SJSA1 (cell line): ENCODE measurements at places on chromosomes 6 and 20.
A peak's percentile ranks its signal among the peaks of the same experiment; 100 is the strongest.

DNA sequence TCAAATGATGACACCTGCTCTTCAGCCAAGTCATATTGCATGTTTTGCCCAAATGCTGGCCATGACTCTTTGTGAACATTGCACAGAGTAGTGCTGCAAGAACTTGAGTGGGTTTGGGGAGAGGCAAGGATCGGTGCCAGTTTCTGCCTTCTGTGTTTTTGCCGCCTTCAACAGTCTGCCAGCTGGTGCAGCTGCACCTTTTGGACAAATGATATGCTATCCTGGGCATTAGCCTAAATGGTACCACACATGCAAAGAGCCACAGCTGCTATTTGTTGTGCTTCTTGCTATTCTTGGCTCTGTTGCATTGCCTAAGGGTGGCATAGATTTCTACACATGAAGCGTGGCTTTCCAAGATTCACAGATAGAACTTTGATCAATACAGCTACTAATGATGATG lies 189.0 kb upstream of the CCN2 start:
- no peak for DNase-seq

DNA sequence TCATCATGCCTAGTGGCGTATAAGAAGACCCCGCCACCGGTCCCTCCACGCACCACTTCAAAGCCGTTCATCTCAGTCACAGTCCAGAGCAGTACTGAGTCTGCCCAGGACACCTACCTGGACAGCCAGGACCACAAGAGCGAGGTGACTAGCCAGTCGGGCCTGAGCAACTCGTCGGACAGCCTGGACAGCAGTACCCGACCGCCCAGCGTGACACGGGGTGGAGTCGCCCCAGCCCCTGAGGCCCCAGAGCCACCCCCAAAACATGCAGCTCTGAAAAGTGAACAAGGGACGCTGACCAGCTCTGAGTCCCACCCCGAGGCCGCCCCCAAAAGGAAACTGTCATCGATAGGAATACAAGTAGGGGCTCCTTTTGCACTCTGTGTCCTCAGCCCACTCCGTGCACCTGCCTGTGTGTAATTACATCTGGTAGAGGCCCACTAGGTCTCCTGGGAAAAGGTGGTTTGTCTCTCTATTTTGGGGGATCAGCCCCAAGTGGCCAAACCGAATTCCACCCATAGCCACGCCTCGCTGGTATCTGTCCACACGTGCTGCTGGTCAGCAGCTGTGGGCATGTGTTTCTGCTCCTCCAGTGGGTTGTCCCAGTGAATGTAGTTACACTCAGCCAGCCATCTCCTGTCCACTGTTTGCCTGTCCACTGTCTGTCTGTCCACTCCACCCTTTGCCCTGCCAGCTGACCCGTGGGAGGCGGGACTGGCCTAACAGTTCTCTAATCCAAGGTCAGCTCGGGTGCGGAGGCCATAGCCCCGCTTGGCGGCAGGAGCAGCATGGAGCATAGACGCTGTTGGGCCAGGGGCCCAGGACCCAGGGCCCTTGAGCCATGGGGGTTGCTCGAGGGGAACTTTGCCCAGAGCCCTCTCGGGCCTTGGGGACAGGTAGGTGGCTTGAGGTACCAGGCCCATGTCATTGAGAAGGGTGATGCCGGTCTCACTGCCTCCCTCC lies 44.3 kb upstream of the MYL9 start:
- no peak for DNase-seq

DNA sequence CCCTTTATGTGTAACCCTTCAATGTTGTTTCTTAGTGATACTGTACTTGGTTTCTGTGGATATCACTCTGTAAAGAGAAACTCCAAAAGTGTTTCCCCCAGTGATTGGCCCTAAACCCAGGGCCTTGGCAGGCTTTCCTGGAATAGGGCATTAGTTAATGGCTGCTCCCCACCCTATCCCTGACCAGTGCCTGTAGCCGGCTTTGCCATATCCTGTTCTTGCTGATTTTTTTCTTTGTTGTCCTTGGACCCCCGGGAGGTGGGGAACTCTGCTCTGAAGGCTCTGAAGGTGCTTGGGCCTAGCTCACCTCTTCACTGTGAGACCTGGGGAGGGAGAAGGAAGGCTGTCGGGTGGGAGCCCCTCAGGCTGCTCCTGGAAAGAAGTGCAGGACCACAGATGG lies 120.1 kb downstream of the TCP11 start:
- DNase-seq: no peak

- DNase-seq: no peak
These were observed 12.1 kb downstream of the HIVEP1 start for GRCh38 chr6:12024216-12024615.

DNA sequence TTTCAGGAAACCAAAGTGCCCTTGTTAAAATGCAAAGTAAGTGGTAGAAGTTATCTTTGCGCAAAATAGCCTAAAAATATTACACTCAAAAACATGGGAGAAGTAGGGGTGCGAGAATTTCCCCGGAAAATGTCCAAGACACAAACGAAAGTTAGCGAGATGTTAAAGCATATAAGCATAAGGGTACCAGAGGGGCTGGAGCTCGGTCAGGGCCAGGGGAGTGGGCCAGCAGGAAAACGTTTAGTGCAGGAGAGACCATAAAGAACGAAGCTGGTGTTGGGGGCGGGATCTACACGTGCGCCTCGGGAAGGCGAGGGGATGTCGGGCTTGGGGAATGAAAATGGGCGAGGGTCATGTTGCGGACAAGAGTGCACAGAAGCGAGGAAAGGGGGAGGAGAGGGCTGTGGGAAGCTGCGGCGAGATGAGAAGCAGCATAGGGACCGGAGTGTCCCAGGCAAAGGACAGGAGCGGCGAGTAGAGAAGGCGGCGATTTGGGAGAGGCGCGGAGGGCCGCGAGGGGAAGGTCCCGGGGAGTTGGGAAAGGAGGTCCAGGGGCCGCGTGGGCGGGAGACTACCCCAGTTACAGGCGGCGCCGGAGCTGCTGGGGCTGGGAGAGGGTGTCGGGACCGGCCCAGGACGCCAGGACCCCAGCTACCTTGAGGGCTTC lies 600 bp downstream of the XPO5 start:
- DNase-seq: no peak

- DNase-seq: no peak
These were observed 259.9 kb downstream of the TAF4 start for GRCh38 chr20:61805781-61806180.

DNA sequence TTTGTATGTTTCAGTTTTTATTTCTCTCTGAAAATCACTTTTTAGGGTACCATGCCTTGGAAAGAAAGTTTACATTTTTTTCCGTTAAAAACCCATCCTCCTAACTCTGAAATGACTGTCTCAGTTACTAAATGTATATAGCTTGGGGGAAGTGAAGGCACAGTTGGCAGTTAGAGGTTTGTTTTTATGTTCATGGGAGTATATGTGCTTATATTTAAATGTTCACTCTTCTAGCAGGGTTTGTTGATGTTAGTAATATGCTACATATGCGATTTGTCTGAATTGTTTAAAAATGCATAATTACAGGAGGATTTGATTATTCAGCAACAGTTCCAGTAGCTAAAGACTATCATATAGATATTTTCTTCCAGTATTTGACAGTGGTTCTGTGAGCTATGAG lies 31.1 kb downstream of the CDKAL1 start:
- DNase-seq: no peak

DNA sequence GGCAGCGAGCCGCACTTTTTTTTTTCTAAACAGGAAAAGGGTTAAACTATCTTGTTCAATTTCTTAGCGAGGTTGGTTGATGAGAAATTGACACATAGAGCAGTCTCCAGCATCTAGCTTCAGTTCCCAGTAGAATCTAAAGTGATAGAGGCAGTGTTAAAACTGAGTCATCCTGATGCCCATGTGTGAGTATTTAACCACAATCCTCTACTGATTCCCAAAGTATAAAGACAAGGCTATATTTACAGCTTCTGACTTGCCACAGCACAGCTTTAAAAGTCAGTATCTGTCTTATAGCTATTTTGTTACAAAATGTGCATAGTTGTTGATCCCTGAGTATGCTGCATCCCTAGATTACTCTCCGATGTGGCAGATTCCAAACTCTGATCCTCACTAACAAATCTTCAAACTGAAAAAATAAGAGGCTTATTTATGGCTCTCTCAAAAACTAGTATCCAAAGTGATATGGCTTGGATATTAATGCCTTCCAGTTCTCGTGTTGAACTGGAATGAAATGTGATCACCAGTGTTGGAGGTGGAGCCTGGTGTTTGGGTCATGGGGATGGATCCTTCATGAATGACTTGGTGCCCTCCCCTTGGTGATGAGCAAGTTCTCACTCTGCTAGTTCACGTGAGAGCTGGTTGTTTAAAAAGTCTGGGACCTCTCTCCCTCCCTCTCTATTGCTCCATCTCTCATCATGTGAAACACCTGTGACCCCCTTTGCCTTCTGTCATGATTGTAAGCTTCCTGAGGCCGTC lies 13.1 kb upstream of the POPDC3 start:
- no peak for DNase-seq

- no peak for DNase-seq
These were observed 28.7 kb downstream of the RALGAPA2 start for GRCh38 chr20:20683481-20684321.

GRCh38 chr6:30682143-30683117 lies 4.0 kb downstream of the PPP1R18 start:
- peak; percentile 96 for DNase-seq

GRCh38 chr20:40291493-40292135 lies 397.4 kb downstream of the MAFB start:
- no peak for DNase-seq

DNA sequence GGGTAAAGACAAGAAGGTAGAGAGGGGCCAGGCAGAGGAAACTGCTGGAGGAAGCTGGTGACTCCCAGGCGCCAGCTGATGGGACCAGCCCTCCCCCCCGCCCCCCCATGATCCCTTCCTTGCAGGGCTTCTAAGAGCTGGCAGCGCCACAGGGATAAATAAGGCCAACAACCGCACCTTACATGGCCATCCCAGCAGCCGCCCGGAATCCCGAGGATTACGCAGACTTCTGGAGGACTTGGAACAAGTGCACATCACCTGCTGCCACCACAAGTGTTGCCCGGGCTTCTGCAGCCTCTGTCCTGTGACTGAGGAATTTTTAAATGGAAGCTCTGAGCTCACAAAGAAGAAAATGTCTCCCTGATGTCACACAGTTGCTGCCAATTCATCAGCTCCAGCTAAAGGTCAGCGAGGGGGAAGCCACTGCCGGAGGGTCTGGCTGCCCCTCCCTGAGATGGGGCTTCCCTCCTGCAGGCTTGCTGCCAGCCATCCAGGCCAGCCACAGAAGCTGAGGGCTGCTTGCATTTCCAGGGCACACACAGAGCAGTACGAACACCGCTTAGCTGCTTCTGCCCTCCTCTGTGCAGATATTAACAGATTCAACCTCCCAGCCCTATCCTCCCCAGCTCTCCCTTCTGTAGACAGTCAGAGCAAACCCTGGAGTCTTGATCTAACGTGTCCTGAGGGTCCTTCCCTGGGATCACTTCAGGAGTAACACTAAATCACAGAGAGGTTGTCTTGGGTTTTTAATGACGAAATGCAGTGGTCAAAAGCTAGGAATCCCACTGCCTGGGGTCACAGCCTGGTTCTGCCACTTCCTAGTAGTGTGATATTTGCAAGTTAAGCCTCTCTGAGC lies 38.6 kb upstream of the PIM1 start:
- DNase-seq: no peak

- no peak for DNase-seq
These were observed 170.7 kb downstream of the ERMARD start for GRCh38 chr6:169921853-169922824.

DNA sequence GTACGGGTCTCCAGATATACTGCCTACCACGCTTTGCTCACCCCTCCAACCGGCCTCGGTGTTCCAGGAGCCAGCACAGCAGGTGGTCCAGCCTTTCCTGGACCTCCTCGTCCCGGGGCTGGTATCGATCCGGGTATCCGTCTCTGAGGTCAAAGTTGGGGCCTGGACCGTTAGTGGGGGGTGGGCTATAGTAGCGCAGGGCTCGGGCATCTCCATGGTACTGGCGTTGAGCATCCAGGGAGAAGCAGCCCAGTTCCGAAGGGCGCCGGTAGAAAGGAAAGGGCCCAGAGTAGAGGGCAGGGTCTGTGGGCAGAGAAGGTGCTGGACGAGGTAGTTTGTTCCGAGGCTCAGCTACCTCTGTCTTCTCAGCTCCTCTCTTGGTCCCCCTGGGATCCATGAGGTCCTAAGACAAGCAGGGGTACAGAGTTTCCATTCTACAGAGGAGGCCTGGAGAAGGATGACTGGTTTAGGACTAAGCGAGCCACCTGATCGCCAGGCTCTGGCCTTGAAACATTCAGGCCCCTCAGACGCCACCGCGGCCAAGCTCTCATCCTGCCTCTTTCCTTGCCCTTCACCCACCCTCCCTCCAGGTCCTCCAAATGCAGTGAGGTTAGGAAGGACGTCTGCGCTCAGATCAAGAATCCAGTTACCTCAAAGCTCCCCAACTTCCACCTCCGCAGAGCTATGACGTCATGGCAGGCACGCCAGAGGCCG lies 502 bp downstream of the DXO start:
- DNase-seq: peak; percentile 40

- peak; percentile 57 for DNase-seq
These were observed 637 bp downstream of the ARID1B start for GRCh38 chr6:156777577-156778453.

GRCh38 chr20:45344168-45344860 lies 3.9 kb downstream of the SDC4 start:
- peak; percentile 87 for DNase-seq

DNA sequence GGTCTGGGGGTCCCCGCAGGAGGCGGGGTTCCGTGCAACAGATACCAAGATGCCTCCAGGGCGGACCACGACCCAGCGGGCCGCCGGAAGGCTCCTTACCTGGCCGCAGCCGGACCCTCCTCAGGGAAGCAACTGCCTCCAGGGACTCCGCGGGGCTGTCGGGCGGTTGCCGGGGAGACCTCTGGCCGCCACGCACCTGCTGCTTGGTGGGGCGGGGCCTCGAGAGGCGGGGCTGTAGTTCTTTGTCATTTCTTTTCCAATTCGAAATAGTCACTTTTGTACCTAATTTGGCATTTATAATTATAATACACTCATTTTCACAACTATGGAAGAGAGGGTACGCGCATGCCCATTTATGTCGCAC lies 647 bp downstream of the AK9 start:
- no peak for DNase-seq

- no peak for DNase-seq
These were observed 10.5 kb downstream of the MRPS18A start for GRCh38 chr6:43676962-43677606.

GRCh38 chr6:77249560-77249959 lies 213.7 kb downstream of the HTR1B start:
- no peak for DNase-seq

DNA sequence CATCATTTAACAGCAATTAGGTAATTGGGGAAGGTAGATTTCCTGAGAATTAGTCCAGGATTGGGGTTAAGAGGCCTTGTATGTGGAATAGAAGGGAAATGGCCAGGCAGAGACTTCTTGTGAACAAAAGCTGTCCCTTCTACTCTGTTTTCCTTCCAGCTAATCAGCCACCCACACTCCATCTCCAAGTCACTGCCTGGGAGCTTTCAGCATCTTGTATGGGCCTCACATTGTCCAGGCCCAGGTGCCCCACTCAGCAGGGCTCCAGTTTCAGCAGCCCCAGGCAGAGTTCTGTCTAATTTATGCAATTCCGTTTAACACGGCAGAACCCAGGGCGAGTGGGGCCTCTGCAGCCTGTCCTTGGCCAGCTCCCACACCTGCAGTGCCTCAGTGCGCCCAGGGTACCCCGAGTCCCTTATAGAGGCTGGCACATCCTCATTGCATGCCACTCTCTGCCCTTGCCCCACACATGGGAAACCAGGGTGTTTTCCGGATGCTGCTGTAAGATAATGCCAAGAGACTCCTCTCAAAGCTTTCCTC lies 113.0 kb downstream of the EDN3 start:
- no peak for DNase-seq

GRCh38 chr6:161850562-161850961 lies 576.7 kb upstream of the AGPAT4 start:
- DNase-seq: no peak

GRCh38 chr20:19750907-19751636 lies 7.0 kb upstream of the RIN2 start:
- DNase-seq: peak; percentile 19
